ENCODE measurements at places on chromosomes 7 and 10. TPM values are rescaled to one million over a fixed set of nuclear protein-coding genes. Genes with fewer than 3 reads are reported as not detected.

DNA sequence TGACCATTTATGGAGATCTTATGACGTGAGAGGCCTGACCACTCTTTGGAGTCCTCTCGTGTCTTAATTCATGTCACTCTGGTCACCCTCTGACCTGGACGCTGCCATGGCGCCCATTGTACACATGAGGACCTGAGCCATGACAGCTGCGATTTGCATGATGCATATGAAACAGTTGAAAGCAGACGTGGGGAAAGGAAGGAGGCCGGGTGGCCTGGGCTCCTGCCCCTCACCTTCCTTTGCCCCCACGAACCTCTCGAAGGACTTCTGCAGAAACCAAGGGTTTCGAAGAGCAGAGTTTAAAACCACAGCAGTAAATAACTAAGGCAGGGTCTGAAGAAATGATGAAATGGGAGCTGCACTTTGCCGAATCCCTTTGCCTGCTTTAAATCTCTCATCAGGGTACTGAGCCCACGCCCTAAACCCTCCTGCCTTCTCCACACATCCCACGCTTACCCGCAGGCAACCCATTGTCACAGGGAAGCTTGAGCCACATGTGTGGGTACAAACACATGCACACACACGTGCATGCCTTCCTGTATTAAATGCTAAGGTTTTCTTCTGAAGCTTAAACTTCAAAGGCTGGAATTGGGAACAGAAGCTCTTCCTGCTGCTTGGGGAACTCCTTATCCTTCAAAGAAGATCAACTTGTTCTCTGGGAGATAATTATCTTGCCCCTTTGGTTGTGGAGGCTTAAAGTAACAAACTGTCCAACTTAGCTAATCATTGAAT lies 11.7 kb upstream of the CALML3 start:
- no peak for DNase-seq

WNT16 gene
- polyA plus RNA-seq = not detected

- DNase-seq = no peak
Observed at GRCh38 chr7:26340476-26341018, 48.9 kb downstream of the SNX10 start.

GRCh38 chr10:78251016-78251385 lies 217.3 kb downstream of the RPS24 start:
- DNase-seq = no peak

GRCh38 chr10:10897400-10897799 lies 120.3 kb upstream of the CELF2 start:
- DNase-seq = no peak

DNA sequence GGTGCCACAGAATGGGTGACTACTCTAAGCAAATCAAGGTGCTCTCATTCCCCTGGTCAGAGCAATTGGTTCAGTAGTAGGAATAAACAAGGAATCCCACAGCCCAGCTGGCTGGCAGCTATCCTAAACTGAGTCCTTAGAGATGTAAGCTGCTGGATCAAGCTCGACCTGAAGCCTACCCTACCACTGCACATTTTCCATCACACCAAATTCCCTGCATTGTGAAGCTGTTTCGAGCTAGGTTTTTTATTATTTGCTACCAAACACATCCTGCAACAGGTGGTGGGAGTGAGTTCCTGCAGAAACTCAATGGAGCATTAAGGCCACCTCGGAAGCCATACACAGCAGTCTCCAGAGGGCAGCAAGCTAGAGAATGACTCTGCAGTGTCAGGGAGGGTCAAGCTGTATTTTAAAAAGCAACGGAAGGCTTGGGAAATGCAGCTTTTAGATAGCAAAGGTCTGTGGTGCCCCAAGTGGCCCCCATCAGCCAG lies 33.7 kb upstream of the TNRC18 start:
- DNase-seq = no peak

DNA sequence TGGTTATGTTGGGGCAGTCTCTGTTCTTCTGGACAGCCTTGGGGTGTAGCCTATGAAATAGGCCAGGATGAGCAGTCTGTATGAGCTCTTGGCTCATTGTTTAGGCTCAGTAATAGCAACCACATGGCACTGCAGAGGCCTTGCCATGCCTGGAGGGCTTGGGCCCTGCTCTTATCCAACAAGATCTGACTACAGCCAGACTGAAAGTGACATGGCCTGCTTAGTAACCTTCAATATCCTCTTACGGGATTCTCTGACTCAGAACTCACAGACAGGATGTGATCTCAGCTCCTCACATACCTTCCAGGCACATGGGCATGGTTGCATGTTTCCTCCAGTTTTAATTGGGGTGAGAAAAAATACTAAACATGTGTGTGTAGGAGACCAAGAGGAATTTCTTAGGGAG lies 289.3 kb downstream of the PTEN start:
- peak; percentile 100 for DNase-seq

- DNase-seq = no peak
Observed at GRCh38 chr7:80916770-80917741, 1.8 kb downstream of the SEMA3C start.

GRCh38 chr10:1933215-1933614 lies 195.9 kb upstream of the ADARB2 start:
- no peak for DNase-seq

DNA sequence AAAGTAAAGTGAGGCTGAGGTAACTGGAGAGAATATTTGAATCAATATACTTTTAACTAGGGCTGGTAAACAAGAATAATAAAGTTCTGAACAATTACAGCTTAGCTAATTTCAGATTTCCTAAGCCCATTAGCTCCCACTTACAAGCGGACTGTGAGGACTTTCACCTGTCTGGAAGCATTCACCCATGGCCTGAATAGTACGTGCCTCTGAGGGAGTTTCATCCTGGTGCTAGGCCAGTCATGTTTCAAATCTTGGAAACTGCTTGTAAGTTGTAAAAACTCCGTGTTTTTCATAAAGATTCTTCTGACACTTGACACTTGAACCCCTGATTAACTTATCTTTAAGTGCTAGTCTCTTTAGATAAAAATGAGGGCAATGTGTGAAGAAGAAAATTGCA lies 975.2 kb upstream of the GHITM start:
- DNase-seq = no peak

DNA sequence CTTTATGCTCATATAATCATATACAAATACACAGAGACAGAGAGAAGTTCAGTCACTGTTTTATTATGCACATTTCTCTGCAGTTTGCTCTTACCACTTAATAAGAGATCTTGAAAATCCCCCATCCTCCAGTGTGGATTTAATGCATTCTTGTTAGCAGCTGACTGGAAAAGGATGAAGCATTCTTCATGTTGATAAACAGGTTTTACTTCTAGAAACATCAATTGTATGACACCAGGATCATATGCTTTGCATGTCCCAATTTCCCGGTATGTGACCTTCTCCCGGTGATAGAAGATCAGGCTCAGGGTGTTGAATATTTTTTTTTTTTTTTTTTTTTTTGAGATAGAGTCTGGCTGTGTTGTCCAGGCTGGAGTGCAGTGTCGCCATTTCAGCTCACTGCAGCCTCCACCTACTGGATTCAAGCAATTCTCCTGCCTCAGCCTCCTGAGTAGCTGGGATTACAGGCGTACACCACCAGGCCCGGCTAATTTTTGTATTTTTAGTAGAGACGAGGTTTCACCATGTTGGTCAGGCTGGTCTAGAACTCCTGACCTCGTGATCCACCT lies 6.2 kb upstream of the CREB3L2 start:
- no peak for DNase-seq

DNA sequence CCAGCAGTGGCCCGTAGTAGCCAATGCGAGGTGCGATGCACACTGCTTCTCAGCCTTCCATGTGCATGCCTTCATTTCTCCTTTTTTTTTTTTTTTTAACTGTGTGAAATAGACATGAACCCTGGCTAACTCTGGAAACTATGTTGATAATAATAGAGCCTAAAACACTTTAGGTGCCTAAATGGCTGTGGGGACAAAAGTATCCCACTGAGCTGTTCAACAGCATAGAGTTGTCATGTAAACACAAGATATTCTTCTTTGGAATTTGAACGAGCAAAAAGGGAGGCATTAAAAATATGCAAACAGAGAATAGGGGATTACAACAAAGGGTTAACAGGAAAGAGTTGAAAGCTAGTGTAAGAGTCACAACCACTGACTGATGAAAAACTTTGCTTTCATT lies 162.1 kb upstream of the NOBOX start:
- DNase-seq = no peak

CARD11 gene
- polyA plus RNA-seq = not detected

GRCh38 chr10:130686689-130687300 lies 550.6 kb downstream of the GLRX3 start:
- DNase-seq = no peak

DNA sequence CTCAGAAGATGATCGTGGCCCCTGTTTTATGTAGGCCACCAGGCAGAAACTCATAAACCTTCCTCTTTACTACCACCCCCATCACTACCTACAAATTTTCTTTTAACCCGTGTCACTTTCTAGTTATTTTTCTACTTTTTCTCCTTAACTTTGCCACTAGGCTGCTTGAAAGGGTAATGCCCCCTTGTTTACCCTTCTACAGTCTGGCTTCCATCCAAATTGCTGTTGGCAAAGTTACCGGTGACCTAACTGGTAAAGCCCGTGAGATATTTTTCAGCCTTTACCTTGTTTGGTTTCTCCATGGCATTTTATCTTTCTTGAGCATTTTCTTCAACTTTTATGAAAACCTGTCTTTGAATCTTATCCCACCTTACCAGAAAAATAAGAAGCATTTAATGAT lies 153.0 kb downstream of the WNT2 start:
- no peak for DNase-seq

WASL gene
- polyA plus RNA-seq = 4.0 TPM

GRCh38 chr10:129966370-129966888 lies 2.4 kb upstream of the EBF3 start:
- DNase-seq = no peak

SLC39A12 gene
- not detected for polyA plus RNA-seq

DNA sequence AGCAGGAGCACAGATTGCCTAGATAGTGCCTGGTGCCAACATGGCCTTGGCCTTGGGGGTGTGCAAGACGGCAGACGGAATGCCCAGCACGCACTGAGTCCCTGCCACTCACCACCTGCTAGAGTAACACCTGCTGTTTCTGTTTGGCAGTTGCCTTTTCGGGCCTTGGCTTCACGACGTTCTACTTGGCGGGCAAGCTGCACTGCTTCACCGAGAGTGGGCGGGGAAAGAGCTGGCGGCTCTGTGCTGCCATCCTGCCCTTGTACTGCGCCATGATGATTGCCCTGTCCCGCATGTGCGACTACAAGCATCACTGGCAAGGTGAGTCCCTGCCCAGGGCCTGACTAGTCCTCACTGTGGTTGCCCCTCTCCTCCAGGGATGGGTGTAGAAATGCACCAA lies 118.0 kb downstream of the PLPP4 start:
- DNase-seq = no peak

GRCh38 chr10:36765782-36766414 lies 359.5 kb upstream of the ANKRD30A start:
- DNase-seq = peak; percentile 19

DNA sequence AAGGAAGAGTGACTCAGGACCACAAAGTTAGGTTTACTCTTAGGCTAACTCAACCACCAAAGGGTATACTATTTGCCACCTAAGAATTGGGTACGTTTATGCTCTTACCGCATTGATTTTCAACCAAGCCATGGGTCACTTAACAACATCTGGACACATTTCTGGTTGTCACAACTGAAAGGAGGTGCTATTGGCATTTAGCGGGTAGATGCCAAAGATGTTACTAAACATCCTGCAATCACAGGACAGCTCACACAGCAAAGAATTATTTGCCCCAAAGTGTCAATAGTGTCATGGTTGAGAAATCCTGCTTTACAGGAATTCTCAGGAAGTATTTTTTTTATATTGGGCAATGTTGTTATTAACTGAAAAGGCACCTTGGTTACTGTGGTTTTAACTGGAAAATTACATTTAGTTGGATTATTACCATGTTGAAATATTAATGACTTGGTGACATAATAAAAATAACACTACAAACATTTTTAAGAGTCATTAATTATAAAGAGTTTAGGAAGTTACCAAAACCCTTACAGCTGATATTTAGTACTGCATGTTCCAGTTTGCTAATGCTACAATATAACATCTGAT lies 185.0 kb upstream of the TMEM196 start:
- DNase-seq = peak; percentile 81

AQP1 gene
- 3.9 TPM for polyA plus RNA-seq

DNA sequence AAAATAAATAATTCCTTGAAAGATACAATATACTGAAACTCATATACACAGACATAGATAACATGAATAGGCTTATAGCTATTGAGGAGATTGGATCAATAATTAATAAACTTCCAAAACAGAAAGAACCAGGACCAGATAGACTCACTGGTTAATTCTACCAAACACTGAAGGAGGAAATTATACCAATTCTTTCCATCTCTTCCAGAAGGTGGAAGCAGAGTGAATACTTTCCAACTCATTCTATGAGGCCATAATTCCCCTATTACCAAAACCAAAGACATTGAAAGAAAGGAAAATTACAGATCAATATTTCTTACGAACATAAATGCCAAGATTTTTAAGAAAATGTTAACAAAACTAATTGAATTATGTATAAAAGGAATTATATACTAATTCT lies 624.8 kb upstream of the LRRTM3 start:
- DNase-seq = no peak

CCL24 gene
- not detected for polyA plus RNA-seq

- peak; percentile 86 for DNase-seq
Observed at GRCh38 chr7:25028370-25029021, 48.5 kb upstream of the OSBPL3 start.

GRCh38 chr7:70371652-70372051 lies 760.3 kb upstream of the GALNT17 start:
- no peak for DNase-seq

DNA sequence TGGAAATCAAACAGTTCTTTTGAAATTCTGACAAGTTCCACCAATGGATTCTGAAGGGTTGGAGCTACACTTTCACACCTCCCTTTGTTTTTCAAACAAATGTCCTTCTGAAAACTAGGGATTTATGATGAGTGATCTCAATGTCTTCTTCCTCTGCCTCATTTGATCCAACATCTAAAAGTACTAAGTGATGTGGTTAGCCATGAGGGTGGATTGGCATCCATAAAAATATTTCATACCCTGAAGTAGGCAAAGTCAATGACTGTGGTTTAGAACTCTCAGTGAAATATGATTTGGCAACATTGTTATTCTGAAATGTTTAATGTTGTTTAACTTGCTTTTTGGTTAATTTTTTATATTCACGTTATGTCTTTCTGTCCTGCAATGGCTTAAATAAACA lies 136.9 kb downstream of the MBL2 start:
- no peak for DNase-seq

GRCh38 chr7:88566162-88566729 lies 193.3 kb upstream of the ZNF804B start:
- DNase-seq = no peak

DNA sequence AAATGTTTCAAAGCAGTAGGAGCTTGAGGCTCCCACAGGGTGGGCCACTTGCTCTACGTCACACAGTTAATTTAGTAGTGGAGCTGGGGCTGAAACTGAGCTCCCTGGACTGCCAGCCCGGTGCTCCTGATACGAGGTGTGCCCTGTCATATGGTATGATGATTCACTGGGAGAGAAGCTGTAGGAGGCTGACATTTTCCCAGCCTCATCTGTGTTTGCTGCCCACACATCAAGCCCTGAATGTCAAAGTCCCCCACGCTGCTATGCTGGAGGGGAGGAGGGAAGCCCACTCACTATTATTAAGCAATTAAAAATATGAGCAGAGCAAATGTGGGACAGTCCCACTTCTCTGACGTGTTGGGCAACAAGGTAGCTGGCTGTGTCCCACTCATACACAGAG lies 81.2 kb upstream of the SORCS3 start:
- DNase-seq = no peak

All from BJ (cell line).